Stimulated activated CD8-positive, alpha-beta memory T cell treated with anti-CD3 and anti-CD28 coated beads, Interleukin-2, amount 100 ng/mL, for 1 hour (primary cell): ENCODE measurements at places on chromosomes 7 and 10.

- no peak for DNase-seq
These were observed 63.2 kb upstream of the FGFR2 start for GRCh38 chr10:121661451-121661851.

- DNase-seq, result no peak
These were observed 102.0 kb downstream of the FAM53B start for GRCh38 chr10:124642088-124642710.

DNA sequence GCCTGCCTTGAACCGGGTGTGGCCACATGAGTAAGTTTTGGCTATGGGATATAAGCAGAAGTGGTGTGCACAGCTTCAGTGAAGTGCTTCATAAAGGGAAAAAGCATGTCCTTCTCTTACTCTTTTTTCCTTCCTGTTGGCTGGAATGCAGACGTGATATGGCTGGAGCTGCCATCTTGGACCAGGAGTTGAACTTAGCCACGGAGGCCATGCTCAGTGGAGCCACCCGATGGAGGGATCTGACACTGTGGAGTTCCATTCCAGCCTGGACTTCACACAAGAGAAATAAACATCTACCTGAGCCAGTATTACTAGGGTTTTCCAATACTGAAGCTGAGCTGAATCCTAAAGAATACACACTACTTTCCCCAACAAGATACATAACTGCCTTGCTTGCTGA, 52.3 kb downstream of the CCDC3 start:
- no peak for DNase-seq

DNA sequence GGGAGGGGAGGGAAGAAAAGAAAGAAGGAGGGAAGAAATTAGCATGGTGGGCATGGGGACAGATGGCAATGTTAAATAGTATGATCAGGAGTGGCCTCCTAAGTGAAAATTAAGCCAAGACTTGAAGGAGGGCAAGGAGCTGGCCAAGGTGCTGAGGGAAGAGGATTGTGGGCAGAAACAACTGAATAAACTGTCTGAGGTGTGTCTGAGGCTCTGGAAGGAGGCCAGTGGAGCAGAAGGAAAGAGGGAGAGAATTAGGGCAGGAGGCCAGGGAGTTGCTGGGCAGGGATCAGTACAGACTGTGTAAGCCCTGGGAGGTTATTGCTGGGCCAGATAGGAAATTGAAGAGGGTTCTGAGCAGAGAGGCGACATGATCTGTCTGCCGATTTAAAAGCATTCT, 40.6 kb upstream of the VKORC1L1 start:
- no peak for DNase-seq

DNA sequence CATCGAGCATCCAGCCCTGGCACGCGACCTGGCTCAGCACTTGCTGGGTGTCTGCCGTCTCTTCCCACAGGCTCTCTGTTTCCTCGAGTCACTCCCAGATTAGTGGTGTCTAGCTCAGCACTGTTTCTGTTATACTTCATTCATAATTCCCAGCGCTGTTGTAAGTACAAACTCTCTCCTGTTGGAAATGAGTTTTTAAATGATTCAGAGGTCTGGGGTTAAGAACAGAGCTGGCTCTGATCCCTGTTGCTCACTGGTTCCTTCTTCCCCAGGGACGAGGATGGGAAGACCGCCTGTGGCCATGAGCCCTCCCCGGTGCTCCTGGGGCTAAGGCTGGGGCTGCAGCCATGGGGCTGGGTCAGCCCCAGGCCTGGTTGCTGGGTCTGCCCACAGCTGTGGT, 17.3 kb upstream of the C10orf95 start:
- no peak for DNase-seq

DNA sequence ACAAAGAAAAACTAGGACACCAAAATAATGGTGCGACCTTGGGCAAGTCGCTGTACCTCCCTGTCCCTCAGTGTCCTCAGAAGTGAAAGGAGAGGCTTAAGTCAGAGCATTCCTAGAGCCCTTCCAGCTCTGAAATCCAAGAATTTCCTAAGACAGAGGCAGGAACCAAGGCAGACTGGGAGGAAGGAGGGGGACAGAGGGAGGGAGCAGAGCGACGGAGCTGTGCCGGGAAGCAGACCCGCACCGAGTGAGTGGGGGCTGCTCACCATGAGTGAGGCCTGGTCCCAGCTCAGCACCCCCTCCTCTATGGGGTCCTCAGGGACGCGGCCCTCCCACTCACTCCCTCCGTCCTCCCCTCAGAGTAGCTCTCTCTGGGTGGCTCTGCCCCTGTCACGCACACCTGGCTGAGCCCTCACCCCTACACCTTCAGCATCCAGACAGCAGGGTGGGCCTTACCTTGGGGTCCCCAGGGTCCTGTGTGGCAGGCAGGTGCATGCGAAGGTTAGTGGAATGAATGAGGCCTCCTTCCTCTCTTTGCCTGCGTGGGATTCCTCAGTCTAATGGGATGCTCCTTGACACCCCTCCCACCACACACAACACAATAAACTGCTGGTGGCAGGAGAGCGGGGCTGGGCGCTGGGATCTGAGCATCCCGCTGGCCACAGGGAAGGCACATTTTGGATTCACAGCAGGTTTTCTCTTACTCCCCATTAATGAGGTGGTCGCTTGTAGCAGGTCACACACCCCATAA, 4.6 kb upstream of the SMARCD3 start:
- no peak for DNase-seq

DNA sequence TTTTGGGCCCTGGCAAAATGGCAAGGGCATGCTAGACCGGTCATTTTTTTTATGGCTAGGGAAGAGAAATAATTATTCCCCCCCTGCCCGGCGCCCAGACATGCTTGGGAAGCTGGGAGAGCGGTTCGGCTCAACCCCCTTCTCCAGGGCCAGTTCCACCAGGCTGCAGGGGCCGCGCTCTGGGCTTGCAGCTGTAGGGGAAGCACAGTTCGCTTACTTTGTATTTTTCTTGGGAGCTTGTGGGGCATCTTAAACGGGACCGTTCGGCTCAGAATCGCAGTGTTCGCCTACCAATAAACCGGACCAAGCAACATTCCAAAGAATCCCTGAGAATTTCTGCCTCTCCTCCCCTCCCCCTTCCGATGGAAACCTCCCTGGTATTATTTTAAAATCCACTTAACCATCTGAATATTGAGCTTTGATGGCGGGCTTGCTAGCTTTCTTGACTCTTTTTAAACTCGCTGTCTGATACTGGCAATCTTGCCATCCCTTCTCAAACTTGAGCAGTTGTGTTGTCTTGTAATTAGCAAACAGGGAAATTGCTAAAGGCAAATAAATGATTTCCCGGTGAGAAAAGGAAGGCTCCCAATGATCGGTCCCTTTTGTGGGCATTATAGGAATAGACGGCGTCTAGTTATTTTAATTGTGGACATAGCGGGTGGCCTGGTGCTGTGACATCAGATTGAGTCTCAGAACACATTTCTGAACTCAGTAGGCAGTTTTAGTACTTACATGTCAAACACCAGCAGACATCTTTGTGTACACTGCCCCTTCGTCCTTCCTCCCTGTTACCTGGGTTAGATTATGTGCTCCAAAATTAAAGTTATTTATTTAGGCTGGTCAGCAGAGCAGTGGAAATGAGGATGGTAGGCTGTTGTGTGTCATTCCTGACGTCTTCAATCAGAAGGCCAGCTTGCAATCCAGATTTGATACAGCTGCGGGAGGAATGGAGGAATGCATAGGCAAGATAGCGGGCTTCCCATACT, 3.4 kb downstream of the TCF7L2 start:
- DNase-seq, result no peak

DNA sequence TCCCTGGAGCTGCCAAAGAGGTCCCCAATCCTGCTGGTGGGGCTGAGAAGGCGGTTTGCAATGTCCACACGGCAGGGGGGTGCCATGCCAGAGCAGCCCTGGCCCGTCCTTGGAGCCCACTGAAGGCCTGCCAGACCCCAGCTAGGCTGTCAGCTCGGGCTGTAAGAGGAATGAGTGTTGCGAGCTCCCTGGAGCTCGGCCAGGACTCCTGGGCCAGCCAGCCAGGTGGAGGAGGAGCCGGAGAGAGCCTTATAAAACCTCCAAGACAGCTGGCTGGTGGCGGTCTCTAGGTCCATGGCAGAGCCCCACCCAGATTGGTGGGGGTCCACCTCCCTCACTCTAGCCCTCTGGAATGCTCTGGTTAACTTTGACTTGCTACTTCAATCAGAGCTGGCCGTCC, 55.1 kb upstream of the CALN1 start:
- no peak for DNase-seq

DNA sequence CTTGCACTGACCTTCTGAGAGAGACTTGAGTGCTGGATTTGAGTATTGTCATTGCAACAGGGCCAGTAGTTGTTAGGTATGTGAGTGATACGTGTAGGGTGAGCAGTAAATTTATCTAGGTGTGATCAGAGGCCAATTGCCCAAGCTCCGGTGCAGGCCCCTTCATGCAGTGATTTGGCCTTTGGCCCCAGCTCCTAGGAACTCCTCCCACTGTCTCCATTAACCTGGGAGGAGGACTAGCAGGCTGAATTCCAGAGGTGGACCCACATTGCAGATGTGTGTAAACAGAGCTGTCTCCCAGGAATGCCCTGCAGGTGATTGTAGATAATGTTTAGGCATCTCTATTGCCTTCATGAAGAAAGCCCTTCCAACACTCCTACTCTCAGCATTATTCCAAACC, 19.5 kb downstream of the TCF7L2 start:
- no peak for DNase-seq

DNA sequence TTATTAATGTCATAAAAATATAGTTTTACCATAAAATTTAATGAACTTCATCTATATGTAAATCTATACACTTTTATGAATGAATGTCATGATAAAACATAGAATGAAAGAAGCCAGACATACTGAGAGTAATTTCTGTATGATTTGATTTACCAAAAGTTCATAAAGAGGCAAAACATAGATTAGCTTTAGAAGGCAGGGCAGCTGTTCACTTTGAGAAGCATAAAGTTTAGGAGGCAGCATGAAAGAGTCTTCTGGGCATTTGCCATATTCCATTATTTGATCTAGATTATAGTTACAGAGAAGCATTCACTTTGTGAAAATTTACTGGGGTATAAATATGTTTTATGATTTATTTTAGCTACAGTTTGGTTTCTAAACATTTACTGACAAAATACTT, 487.2 kb downstream of the ANKRD7 start:
- no peak for DNase-seq

DNA sequence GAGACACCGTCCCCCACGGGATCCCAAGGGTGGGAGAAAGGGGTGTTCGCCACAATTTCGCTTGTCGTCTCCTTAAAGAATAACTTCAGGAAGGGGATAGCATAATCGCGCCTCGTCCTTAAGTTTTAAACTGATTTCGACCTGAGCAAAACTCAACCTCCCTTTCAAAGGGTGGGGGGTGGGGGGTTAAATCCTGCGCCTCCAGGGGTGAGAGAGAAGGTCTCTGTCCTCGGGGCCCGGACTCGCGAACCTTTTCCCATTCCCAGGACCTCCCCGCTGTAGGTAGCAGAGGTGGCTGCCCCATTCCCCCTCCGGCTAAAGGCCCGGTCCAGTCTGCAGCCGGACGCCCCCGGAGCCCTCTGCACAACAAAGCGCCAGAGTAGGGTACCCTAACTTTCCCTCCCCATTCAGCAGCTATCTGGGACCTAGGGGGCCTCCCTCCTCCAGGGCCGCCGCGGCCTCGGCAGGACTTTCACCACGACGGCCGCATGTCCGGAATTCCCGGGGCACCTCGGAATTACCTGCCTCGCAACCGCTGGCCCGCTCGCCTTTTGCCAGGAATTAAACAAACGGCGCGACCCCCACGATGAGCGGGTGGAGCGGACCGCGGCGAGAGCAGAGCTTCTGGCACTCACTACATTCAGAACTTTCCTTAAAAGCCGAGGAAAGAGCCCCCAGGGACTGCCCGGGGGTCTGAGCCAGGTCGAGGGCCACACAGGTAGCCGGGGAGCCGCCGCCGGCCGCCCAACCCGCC, 1.7 kb downstream of the CDK6 start:
- DNase-seq, result no peak

- no peak for DNase-seq
These were observed 258.2 kb downstream of the FRMD4A start for GRCh38 chr10:14072541-14072940.

DNA sequence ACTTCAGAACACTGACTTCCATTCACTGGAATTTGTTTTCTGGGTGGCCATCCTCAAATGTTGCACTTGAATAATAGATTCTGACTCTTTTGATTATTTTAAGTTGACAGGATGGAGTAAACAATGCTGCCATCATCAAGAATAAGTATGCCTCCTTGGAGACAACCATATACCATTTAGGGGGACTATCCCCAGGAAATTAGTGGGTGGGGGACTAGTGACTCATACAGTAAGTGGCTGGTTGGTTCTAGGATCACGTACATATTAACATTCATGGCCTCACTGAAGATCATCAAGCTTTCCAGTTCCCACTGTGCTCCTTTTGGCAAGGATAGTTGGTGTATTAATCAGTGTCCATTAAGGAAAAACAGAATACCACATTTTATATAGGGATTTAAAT, 615.2 kb downstream of the CCSER2 start:
- DNase-seq, result no peak

- peak; percentile 38 for DNase-seq
These were observed 17.5 kb downstream of the ACTA2 start for GRCh38 chr10:88934900-88935672.

DNA sequence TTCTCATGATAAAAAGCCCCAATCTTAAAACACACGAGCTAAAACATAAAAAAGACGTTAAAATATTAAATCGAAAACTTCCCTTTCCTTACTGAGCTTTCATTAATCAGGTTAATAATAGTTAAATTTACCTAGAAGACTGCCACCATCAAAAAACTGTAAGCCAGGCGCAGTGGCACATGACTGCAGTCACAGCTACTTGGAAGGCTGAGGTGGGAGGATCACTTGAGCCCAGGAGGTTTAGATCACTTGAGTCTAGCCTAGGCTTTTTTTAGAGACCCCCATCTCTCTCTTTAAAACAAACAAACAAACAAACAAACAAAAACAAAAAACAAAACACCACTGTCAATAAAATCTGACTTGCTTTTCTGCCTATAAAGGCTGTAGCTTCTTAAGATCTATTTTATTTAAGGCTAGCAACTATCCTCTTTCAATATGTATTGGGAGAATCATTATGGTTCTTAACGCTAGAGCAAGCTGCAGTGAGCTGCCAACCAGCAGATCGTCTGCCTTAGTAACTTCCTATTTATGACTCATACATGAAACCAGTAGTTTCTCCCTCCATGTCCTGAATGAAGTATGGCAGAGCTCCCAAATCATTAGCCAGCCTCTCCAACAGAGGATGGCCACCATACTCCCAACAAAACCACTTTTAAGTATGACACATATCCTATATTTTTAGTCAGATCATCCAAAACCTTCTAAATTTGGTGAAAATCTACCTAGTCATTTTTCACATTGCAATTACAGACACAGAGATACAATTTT, 163.7 kb downstream of the SRPK2 start:
- DNase-seq, result no peak

GRCh38 chr10:96955794-96956193, 123.7 kb downstream of the LCOR start:
- no peak for DNase-seq
